ENCODE measurements at places on chromosomes 2 and 18.

- peak; percentile 41 for DNase-seq
These were observed 88.0 kb downstream of the HNRNPLL start for GRCh38 chr2:38514603-38515154.

DNA sequence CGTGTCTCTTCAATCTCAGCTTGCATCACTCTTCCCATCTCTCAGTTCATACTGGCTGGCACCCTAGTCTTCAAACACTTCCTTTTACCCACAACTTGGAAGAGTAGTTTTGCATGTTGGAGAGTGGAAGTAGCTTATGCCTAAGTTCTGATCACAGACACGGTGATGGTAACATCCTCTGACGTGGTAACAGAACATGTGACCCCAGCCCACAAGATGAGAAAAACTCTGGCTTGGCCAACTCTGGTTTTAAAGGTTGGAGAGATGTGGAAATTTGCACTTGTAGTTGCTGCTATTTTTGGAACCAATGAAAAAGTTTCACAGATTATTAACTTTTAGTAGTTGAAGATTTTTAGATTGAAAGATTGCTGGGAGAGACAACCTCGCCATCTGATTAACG lies 155.4 kb upstream of the SLC35G4 start:
- DNase-seq = no peak

DNA sequence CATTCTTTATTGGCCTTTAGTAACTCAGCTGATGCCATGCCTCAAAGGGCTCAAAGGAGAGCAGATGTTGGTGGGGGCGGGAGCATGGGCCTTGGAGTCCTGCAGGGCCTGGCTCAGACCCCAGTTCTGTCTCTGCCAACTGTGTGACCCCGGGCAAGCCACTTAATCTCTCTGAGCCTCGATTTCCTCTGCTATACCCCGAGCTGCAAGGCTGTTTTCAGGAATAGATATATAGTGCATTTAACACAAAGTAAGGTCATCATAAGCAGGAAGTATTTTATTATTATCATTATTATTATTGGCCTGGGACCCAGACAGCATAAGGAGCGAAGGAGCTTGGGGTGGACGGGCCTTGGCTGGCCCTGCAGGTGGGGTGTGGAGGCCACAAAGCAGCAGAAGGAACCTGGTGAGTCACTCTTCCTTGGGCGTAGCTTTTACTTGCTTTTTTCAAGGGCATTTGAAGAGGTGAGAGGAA lies 162.7 kb downstream of the INHBB start:
- DNase-seq = no peak

- DNase-seq = no peak
These were observed 55.3 kb downstream of the C2orf76 start for GRCh38 chr2:119311371-119311770.

GRCh38 chr18:45764000-45764686 lies 40.2 kb downstream of the SLC14A1 start:
- DNase-seq = no peak

DNA sequence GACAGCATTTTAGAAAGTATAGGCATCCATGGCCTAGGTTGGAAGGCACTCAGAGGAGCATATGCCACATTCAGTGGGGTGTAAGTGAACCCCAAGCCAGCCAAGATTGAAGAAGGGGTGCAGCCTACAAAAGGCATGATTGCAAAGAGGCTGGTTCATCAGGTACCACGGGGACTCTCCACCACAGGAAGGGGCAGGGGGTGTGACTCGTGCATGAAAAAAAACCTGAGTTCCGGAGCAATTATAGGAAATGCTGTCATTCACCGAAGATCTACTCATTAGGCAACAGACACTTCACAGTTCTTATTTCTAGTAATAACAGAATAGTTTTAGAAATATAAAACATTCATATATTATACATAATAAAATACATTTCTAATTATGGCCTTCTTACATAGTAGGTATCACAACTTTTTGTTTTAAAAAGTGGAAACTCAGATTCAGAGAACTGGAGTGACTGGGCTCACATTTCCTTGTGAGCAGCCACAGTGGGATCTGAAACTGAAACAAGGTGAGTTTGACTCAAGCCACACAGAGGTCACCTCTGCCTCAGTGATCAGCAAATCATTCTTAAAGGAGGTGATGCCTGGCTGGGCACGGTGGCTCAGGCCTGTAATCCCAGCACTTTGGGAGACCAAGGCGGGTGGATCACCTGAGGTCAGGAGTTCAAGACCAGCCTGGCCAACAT lies 188.4 kb upstream of the GYPC start:
- DNase-seq = no peak

- DNase-seq = no peak
These were observed at the start of gene KIF1A for GRCh38 chr2:240819858-240820606. TSS of gene KIF1A (minus strand) at chr2:240820219. CDS start at chr2:240797752, 22,467 bp downstream.

- DNase-seq = no peak
These were observed 5.3 kb upstream of the ERICH2 start for GRCh38 chr2:170764880-170765261.

DNA sequence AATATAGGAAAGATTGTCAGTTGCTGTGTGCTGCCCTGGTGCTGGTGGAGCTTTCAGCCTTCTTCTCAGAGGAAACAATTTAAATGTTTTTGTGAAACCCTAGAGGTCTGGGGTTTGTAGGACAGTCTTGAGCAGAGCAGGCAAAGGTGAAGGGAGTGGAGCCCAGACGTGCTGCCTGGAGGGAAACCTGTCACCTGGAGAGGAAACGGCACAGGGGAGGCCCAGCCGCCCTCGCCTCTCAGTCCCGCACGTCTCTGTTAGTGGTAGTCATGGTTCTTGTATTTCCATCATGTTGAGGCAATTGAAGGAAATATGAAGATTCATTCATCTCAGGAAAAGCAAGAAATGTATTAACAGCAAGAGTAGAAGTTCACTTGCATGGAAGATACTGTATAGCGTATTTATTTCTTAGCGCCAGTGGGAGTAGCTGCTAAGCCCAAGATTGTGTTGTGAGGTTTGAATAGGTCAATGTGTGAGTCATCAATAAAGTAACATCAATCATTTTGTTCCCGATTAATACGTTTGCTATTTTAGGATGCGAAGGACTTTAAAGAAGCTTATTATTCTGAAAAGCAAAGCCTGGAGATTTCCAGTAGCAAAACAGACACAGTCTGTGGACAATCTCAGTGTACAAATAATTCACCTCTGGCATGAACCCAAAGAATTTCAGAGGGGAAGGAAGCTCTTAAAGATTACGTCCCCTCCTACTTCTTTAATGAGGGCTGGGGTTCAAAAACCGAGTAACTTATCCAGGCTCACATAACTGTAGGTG lies 70.4 kb downstream of the LRRFIP1 start:
- no peak for DNase-seq

DNA sequence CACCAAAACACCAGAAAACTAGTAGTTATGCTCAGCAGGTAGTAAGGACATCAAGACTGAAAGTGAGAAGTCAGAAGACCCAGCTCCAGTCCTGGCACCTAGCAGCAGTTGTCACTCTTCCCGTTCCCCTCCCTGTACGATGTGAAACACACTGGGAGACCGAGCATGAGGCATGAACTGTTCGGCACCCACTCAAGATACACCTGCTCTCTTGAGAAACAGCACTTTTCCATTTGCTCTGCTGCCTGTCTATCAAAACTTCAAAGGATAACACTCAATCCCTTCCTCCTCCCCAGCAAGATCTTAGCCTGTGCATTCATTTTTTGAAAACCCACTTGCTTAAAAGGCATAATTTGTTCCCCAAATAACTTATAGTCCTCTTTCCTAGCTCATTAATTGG lies 123.9 kb downstream of the PLEKHM3 start:
- DNase-seq = no peak

- DNase-seq = no peak
These were observed 109.3 kb downstream of the ANTXR1 start for GRCh38 chr2:69122271-69122670.

DNA sequence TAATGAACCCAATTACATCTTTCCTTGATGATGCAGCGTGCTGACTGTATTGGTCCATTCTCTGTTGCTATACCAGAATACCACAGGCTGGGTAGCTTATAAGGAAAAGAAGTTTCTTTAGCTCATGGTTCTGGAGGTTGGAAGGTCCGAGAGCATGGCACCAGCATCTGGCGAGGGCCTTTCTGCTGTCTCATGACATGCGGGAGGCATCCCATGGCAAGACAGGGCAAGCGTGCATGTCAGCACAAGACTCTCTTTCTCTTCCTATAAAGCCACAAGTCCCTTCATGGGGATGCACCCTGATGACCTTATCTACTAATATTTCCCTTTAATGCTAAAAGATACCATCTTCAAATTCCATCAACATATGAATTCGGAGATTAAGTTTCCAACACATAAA lies 122.8 kb upstream of the FHL2 start:
- DNase-seq = no peak

- no peak for DNase-seq
These were observed 33.6 kb downstream of the LYPD6 start for GRCh38 chr2:149363958-149364357.

- no peak for DNase-seq
These were observed 318.9 kb upstream of the RND3 start for GRCh38 chr2:150806336-150806735.

DNA sequence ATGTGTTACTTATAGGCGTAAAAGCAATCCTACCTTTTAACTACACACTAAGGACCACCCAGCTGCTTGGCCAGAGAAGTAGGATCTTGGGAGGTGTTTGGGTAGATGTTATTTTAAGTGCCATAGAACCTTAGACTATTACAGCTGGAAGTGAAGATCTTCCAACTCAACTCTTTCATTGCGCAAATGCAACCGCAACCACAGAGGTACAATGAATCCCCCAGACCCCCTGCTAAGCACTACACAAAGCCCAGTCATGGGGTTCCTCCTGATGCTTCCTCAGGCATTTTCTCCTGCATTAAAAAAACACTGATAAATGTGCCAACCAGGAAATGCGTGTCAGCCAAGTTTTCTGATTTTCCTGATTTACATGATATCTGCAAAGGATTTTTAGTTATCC lies 246.0 kb downstream of the LRRTM1 start:
- DNase-seq = no peak

- DNase-seq = no peak
These were observed 233.0 kb downstream of the TPGS2 start for GRCh38 chr18:36595818-36596215.

DNA sequence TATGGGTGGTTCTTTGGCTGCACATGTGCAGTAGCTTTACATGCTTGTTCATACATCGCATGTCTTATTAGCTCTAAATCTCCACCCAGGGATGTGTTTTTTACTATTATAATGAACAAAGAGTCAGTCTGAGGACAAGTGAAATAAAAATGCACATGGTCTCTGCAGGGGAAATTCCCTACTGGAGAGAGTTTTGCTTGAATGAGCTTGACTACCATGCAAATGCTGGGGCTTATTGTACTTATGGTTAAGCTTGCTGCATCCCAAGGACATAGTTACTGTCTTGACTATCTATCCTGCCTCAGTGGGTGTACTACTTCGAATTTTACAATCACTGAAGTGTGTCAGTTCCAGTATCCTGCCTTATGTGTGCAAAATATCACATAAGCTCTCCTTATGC lies 362.7 kb downstream of the TDRD15 start:
- DNase-seq = no peak

DNA sequence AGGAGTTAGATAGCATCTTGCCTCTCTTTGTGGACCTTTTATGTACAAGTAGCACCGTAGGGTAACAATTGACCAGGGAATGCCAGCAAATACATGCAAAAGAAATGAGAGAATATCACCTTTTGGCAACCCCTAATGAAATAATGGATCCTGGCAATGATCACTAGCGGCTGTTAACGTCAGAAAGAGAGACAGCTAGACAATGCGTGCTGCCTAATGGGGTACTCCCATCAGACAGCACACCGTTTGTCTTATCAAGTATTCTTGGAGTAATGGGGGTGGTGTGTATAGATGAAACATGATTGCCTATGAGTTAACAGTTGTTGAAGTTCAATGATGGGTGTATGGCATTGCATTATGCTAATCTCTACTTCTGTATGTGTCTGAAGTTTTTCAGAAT lies 1.6 kb downstream of the ELAC1 start:
- no peak for DNase-seq

DNA sequence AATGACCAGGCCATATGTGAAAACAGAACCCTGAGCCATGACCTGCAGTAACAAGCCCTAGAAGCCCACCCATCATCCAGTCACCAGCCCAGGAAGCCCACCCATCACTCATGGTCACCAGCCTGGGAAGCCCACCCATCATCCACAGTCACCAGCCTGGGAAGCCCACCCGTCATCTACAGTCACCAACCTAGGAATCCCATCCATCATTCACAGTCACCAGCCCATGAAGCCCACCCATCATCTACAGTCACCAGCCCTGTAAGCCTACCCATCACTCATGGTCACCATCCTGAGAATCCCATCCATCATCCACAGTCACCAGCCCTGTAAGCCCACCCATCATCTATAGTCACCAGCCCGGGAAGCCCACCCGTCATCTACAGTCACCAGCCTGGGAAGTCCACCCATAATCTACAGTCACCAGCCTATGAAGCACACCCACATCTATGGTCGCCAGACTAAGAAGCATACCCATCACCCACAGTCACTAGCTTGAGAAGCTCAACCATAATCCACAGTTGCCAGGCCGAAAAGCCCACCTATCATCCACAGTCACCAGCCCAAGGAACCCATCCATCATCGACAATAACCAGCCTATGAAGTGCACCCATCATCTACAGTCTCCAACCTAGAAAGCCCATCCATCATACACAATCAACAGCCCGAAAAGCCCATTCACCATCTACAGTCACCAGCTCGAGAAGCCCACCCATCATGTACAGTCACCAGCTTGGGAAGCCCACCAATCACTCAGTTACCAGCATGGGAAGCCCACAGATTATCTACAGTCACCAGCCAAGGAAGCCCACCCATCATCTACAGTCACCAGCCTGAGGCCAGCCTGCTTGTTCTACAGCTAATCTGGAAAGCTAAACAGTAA lies 91.9 kb downstream of the TWIST2 start:
- DNase-seq = no peak

DNA sequence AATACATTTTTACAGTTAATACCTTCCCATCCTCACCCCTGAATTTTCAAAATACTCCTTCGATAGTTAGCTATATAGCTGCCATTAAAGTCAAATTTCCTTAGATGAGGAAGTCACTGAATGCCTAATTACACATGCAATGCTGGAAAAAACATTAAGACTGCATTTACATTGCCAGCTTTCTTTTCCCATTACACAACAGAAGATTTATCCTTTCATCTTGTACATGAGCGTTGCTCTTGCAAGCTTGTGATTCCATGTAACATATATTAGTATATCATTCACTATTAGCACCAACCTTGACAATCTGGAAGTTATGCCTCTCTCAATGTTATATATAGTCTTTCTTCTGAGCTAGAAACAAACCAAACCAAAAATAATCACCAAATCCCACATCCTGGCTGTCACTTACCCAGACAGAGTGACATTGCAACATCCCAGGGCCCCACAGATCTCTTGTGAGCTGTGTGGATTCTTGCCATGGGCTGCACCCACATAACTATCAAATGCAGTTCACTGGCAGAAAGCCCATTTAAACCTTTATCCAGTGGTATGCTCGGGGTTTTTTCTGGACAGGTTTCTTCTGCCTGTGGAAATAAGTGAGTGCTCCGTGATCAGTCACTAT lies 79.2 kb upstream of the PAPOLG start:
- no peak for DNase-seq

DNA sequence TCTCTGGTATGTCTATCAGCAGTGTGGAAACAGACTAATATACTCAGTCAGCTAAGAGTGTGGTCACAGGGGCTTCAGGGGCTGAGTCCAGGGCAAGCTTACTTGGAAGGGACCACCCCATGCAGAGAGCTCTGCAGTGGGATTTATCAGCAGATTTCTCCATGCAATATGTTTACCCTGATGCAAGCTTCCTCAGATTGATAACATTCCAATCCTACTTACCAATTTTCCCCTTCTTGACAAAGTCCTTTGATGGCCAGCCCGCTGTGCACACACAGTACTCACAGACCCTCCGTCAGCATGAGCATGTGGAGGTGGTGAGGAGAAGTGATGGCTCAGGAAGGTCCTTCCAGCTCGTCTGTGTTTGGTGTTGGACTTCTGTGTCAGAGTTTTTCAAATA lies 51.8 kb downstream of the SH3RF3 start:
- DNase-seq = no peak

Measured in HL-60 (cell line).